ENCODE measurements at places on chromosomes 3 and 15. TPM values are rescaled to one million over a fixed set of nuclear protein-coding genes. Genes with fewer than 3 reads are reported as not detected.

DPPA4 gene
- total RNA-seq = not detected

CHRM5 gene
- not detected for total RNA-seq

GUCA1C gene
- not detected for total RNA-seq

KCNAB1 gene
- 3.2 TPM for total RNA-seq

COLQ gene
- total RNA-seq = 38.3 TPM

FAM240A gene
- not detected for total RNA-seq

ASB14 gene
- total RNA-seq = 2.5 TPM

ACAD9 gene
- 34.3 TPM for total RNA-seq

BFSP2 gene
- not detected for total RNA-seq

GASK1A gene
- total RNA-seq = 2.1 TPM

KBTBD13 gene
- 4.4 TPM for total RNA-seq

HCN4 gene
- 45.3 TPM for total RNA-seq

DNA sequence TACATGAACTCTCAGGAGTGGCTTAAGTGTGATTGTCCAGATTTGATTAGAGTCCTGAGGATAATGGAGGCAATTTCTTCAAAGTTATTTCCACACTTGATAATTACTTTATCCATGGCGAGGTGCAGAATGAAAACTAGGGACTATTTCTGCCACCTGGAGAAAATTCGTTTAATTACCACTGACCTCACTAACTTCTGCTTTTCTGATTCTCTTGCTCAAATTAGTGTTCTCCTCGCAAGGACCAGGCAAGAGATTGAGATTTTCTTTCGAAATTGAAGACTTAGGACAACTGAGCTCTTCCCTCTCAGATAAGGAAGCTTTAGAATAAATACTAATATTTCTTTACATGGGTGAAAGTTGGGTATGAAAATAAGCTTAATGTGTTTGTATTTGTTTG, 135.2 kb downstream of the RYR3 start:
- no peak for DNase-seq

DNA sequence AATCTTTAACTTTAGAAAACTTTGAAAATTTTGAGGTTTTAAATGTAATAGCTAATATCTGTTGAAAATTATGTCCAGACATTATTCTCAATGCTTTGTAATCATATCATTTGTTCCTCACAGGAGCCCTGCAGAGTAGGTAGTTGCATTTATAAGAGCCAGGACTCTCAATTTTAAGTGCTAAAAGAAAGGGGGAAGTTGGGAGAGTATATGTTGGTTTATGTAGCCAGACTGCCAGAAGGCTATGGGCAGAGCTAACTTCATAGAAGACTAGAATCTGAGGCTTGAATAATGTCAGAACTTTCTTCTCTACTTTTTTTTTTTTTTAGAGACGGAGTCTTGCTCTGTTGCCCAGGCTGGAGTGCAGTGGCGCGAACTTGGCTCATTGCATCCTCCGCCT, 9.1 kb downstream of the VPS8 start:
- DNase-seq = no peak

GRCh38 chr3:173703771-173704170, 306.2 kb downstream of the NLGN1 start:
- DNase-seq = no peak

- no peak for DNase-seq
These were observed 44.9 kb upstream of the TSEN2 start for GRCh38 chr3:12439161-12439940.

- DNase-seq = no peak
These were observed 17.9 kb upstream of the SEC13 start for GRCh38 chr3:10338591-10339353.

DNA sequence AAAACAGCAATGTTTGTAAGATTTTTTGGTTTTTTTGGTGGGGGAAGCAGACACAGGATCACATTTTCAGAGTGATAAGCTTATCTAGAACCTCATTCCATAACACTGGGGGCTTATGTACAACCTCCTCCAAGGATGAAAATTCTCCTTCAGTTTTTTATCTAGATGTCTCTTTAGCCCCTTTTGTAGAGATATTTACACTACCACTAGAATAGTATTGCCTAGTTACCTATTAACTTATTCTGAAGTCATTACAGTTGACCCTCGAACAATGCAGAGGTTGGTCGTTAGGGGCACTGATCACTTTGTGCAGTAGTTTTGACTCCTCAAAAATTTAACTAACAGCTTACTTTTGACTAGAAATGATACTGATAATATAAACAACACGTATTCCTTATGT, 32.8 kb downstream of the IFT57 start:
- DNase-seq = no peak

- no peak for DNase-seq
These were observed 778 bp upstream of the AP4E1 start for GRCh38 chr15:50907601-50908208.

- no peak for DNase-seq
These were observed 4.8 kb downstream of the SEMA4B start for GRCh38 chr15:90205886-90206285.

DNA sequence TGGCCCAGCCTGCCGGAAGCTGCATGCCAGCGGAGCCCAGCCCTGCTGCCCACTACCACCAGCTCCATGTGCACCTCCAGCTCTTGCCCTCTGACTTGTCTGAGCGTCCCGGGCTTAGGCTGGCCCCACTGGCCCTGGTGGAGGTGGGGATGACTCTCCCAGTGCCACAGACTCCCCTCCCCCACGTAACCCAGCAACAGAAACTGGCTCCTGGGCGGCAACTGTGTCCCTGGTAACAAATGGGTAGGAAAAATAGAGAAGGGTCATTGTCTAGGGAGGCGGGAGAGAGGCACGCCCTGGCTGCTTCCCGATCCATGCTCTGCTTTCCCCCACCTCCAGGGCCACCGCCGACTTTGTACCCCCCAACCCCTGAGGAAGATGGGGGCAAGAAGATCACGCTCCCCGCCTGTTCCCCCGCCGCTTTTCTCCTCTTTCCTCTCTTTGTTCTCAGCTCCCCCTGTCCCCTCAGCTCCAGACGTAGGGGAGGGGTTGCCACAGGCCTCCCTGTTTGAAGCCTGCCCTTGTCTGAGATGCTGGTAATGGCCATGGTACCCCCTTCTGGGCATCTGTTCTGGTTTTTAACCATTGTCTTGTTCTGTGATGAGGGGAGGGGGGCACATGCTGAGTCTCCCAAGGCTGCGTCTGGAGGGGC, 10.8 kb upstream of the SEMA3B start:
- no peak for DNase-seq

- DNase-seq = no peak
These were observed 17.1 kb downstream of the SETMAR start for GRCh38 chr3:4320096-4320911.

DNA sequence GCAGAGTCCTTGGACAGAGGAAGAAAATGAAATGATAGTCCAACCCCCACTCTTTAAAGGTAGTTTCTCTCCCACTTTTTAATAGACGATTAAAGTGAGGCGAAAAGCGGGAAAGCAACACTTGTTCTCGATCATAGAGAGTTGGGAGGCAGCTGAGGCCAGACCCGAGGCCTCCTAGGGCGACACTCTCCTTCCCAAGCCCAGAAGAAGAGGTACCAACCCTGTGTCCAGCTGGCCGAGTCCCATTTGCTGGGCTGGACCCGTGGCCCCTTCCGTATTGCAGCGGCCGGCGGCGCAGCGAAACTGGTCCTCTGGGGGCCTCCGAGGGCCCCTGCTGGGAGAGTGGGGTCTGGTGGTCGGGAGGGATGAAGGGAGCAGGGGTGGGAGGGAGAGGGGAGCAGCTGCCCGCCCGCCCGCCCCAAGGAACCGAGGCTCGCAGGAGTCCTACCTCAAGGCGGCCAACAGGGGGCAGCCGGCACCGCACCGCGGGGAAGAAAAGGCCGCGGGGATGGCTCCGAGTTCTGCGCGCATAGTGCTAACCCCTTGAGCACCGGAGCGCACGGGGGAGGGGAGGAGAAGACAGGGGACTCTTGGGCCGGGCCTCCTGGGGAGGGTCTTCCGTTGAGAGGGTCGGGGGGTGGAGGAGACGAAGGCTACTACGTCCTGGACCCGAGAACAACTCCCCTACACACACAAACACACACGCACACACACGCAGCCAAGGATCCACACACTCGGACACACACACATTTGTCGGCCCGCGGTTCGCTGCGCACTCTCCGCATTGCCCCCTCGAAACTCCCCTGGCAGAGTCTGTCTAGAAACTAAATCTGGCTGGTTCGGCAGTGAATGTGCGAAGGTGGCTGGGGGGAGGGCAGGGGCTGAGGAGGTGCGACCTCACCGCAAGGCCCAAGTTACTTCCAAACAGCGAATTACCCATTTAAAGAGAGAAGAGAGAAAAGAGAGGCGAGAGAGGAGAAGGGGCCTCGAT, 2.0 kb downstream of the WNT5A start:
- DNase-seq = peak; percentile 79

- no peak for DNase-seq
These were observed 3.7 kb downstream of the NR2F2 start for GRCh38 chr15:96334017-96334704.

- no peak for DNase-seq
These were observed 5.5 kb upstream of the C15orf40 start for GRCh38 chr15:83016906-83017305.

DNA sequence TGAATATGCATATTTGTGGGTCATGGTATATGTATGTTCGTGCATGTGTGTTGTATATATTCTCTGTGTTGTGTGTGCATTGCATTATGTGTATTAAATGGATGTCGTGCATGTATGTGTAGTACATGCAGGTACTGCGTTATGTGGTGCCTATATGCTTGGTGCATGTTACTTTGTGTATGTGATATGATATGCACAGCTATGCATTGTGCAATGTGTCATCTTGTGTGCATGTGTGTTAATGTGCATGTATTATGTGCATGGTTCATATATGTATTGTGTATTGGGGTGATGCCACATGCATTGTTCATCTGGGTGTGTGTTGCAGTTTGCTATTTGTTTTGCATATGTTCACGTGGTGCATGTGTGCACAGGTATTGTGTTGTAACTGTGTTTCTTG, 2.9 kb downstream of the GALNT15 start:
- no peak for DNase-seq

GRCh38 chr15:45230245-45230965, 21.6 kb upstream of the SLC28A2 start:
- no peak for DNase-seq

DNA sequence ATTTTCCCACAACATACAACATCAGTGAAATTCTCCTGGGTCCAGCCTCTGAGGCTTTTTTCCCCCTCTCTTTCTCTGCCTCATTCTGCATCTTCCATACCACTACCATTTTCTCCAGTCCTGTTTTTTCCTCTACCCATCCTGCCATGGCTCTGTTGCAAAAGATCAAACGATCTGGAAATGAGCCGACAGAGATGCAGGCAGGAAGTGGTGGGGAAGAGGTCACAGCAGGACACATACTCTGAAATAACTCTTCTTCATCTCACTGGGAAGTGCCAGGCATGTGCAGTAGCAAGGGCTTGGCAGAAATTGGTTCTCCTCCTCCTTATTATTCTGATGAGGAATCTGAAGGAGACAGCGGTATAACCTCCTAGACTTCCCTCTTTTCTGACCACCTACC, 114.3 kb downstream of the CORO2B start:
- DNase-seq = no peak

GRCh38 chr15:80160570-80161156, 7.9 kb downstream of the FAH start:
- DNase-seq = peak; percentile 68

- DNase-seq = peak; percentile 97
These were observed 42.4 kb upstream of the RHO start for GRCh38 chr3:129485721-129486663.

- DNase-seq = no peak
These were observed 9.6 kb downstream of the ZBTB11 start for GRCh38 chr3:101667331-101667730.

GRCh38 chr3:8204853-8205650, 296.6 kb upstream of the LMCD1 start:
- DNase-seq = no peak

DNA sequence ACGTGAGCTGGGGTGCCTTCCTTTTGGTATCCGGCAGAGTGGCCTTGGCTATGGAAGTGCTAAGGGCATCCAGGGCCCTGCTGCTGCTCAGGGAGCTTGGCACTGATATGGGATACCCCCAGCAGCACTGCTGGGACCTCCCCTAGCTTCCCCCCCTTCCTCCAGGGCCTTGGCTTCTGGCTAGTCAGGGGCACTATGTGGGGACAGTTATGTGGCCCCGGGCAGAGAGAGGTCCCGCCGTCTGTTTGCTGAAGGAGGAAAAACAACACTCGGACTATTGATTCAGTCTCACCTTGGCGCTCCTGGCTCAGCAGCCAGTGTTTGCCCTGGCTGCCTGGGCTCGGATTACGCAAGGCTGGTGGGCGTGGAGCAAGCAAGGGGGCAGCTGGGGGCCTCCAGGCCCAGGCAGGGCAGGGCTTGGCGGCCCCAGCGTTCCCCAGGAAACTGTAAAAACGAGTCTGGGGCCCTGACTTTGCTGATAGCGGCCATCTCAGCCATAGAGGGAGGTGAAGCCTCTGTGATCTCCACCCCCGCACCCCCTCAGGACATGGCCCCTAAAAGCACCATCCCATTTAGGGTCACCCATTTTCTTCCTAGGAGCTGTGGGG, 5.7 kb downstream of the FURIN start:
- DNase-seq = no peak

GRCh38 chr15:74530771-74531143, 10.3 kb upstream of the ARID3B start:
- DNase-seq = no peak

- no peak for DNase-seq
These were observed 253.9 kb downstream of the RORA start for GRCh38 chr15:60975218-60975617.

DNA sequence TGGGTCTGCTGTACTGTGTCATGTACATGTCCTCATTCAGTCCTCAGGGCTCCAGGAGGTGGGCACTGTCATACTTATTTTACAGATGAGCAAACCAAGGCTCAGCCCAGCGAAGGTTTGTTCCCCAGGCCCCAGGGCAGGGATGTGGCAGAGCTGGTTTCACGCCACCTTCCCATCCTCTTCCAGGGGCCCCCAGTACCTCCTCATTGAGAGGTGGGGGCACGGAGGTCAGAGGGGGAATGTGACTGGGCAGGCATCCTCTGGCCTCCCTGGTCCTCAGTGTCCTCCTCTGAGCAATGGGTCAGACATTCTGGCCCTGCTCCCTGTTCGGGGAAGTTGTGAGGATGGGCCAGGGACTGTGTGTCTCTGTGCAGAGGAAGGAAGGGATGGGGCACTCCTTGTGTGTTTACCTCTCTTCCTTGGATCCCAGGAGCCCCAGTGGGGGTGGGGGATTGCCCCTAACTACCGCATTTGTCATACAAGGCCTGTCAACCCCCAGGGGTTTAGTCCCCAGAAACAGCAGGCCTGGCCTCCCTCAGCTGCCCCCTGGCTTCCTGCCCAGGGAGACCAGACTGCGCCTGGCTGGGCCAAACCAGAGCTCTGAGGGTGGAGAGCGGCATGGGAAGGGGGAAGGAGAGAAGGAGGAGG, 65.9 kb upstream of the LCTL start:
- no peak for DNase-seq
